Kidney epithelial cell (primary cell): ENCODE measurements at places on chromosomes 13 and 19.

GRCh38 chr19:28312269-28312668 lies 900.7 kb downstream of the UQCRFS1 start:
- no peak for DNase-seq

DNA sequence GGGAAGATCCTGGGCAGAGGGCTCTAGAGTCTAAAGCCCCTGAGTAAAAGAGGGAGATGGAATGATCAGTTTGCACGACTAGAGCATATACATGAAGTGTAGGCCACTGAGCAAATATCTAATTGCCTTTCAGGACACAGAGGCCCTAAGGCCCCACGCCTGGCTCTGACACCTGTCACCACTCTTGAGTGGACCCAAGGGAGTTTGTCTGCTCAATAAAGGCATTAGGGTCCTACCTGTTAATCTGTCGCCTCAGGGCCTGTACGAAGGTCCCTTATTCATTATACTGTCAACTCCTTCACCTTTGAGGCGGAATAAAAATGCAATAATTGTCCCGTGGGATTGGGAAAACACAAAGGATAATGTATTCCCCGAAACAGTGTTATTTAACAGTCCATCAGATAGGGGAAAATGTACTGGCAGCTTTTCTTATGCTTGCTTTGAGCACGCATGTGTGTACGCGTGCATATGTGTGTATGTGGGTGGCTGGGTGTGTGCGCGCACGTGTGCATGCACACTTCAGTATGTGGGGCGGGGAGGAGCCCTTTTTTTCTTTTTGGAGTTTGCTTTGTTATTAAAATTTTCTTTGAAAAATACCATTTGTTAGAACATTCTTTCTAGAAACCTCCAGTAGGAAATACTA lies 161.8 kb upstream of the SERP2 start:
- no peak for DNase-seq

GRCh38 chr13:82569581-82569980 lies 1312.7 kb downstream of the SLITRK1 start:
- no peak for DNase-seq

DNA sequence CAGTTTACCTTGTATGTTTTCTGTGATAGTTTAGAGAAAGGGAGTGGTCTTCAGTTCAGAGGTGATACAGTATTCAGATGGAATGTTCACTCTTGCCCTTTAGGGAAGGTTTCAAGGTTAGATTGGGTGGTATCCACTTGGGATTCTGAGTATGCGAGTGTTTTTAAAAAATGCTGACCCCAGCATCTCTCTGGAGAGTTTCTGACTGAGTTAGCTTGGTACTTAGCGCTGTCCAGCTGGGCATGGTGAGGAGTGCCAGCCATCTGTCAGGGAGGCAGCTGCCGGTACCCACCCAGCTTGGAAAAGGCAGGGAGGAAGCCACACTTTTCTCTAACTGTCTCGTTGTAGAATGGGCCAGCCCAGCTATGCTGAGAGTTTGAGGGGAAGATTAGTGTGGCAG lies 63.3 kb downstream of the ARHGEF7 start:
- no peak for DNase-seq

DNA sequence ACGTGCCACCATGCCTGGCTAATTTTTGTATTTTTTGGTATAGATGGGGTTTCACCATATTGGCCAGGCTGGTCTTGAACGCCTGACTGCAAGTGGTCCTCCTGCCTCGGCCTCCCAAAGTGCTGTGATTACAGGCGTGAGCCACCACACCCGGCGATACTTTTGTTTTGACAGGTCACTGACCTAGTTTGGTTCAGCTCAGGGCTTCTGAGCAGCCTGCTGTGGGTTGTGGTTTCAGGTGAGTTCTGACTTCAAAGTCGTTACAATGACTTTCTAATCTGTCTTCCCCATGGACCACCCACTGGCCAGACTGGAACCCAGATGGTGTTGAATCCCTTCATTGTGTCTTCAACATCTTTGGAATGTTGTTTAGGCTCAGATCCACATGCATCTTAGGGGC lies 73.8 kb downstream of the TRPM4 start:
- no peak for DNase-seq

- DNase-seq, result no peak
Measured at GRCh38 chr13:91058066-91058465, 289.4 kb upstream of the MIR17HG start.

DNA sequence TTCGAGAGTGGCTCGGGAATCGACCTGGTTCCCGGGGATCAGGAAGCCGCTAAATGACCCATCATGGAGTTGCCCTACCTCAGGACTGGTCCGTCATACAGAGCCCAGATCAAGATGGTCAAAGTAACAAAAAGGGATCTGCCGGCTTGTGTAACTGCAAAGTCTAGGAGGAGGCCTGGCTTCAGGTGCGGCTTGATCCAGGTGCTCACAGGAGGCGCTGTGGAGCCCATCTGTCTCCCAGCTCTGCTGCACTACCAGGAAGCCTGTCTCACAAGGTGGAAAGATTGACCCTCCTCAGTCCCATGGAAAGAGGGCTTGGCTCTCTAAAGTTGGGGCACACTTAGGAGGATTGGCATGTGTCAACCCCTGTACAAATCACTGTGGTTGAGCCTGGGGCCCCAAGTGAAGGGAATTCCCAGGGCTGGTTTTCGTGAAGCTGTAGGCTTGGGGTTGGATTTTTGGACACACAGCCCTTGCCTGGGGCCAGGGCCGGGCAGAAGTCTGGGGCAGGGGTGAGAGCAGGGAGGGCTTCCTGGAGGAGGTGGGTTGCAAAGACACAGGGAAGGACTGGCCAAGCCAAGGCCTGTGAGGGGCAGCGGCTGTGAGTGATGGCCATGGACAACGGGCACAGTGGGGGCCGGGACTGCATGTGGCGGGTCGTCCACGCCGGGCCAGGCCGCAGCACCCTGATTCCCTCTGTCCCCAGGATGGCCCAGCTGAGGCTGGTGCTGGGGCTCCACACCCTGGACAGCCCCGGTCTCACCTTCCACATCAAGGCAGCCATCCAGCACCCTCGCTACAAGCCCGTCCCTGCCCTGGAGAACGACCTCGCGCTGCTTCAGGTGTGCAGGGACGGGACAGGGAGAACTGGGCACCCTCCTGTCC lies 4.2 kb downstream of the GZMM start:
- no peak for DNase-seq

- DNase-seq, result no peak
Measured at GRCh38 chr13:39941236-39941635, 285.8 kb downstream of the COG6 start.

GRCh38 chr19:56309511-56310185 lies 5.0 kb downstream of the ZSCAN5A start:
- no peak for DNase-seq

- no peak for DNase-seq
Measured at GRCh38 chr19:19651076-19651475, 7.6 kb upstream of the GMIP start.

GRCh38 chr13:91557328-91558090 lies 159.1 kb downstream of the GPC5 start:
- no peak for DNase-seq

GRCh38 chr19:2047449-2048103 lies 3.5 kb downstream of the MKNK2 start:
- no peak for DNase-seq

DNA sequence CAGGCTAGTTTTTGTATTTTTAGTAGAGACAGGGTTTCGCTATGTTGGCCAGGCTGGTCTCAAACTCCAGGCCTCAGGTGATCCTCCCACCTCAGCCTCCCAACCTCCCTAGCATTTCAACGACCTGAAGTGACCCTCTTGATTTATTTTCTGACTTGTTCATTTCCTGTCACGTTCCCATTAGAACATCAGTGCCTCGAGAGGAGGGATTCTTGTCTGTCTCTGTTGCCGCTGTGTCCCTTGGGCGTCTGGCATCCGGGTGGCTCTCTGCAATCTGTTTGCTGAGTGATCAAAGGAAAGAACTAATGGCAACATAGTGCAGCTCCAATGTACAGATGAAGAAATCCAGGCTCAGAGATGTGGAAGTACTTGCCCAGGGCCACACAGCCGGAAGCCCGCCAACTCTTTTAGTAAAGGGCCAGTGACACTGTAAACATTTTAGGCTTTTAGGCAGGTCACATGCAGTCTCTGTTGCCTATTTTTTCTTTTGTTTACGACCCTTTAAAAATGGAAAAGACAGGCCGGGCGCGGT lies 47.5 kb downstream of the NFIC start:
- no peak for DNase-seq

- no peak for DNase-seq
Measured at GRCh38 chr13:38980750-38981078, 9.9 kb downstream of the STOML3 start.

GRCh38 chr13:30004204-30004603 lies 153.8 kb upstream of the UBL3 start:
- DNase-seq, result no peak

DNA sequence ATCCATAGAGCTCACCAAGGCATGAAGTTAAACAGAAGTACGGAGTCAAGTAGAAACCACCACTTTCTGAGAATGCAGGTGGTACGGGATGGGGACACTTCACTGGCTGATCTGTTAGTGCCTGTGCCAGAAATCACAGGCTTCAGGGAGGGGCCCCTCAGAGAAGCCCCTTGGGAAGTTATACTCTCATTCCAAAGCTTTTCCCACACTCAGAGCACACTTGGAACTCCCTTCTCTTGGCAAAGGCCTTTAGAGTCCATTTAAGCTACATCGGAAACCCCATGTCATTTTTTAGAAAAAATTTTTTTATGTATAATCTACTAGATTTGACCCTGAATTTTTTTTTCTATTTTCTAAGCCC lies 80.7 kb upstream of the WASF3 start:
- DNase-seq, result no peak
